Left ventricle myocardium inferior (tissue), 1 donor: ENCODE measurements at places on chromosomes 2 and 18. TPM values are rescaled to one million over a fixed set of nuclear protein-coding genes. Genes with fewer than 3 reads are reported as not detected.

- DNase-seq = no peak
Measured at GRCh38 chr2:69300650-69301049, 86.4 kb downstream of the GFPT1 start.

- no peak for DNase-seq
Measured at GRCh38 chr2:236179236-236180075, 11.3 kb upstream of the GBX2 start.

- no peak for DNase-seq
Measured at GRCh38 chr2:150681120-150681804, 193.8 kb upstream of the RND3 start.

C1QL2 gene
- total RNA-seq = not detected

GRCh38 chr18:6266212-6266611, 148.5 kb downstream of the L3MBTL4 start:
- DNase-seq = no peak

DNA sequence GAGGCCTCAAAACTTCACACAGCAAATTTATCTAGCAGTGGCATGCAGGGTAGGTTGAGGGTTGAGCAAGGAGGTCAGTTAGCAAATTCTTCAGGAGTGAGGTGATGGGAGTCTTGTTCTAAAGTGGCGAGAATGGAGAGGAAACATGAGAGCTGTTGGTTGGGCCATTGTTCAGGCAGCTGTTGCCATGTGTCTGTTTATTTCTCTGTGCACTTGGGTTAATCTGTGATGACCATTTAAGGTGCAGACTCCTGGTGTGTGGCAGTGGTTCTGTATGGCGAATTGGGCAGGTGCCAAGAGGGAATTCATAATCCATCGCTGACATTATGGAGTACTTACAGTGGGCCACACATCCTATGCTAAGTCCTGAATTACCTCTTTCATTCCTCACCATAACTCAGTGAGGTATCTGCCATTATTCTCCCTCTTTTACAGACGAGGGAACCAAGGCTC, 30.4 kb downstream of the TMEM178A start:
- DNase-seq = no peak

DNA sequence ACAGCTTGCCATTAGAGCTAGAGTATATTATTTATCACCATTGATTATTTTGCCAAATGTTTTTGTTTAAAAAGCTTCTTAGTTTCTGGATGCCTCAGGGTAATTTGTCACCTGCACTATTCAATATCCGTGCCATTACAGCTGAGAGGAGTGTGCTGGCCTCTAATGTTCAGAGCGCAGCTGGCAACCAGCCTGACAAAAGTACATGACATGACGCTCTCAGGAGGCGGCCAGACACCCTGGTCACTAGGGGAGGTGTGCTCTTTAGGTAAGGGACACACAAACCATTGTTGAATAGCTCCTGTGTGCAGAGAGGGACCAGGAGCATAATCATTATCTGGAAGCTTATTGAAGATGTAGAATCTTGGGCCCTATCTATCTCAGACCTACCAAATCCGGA, 20.3 kb downstream of the LIMS1 start:
- DNase-seq = peak; percentile 72

DNA sequence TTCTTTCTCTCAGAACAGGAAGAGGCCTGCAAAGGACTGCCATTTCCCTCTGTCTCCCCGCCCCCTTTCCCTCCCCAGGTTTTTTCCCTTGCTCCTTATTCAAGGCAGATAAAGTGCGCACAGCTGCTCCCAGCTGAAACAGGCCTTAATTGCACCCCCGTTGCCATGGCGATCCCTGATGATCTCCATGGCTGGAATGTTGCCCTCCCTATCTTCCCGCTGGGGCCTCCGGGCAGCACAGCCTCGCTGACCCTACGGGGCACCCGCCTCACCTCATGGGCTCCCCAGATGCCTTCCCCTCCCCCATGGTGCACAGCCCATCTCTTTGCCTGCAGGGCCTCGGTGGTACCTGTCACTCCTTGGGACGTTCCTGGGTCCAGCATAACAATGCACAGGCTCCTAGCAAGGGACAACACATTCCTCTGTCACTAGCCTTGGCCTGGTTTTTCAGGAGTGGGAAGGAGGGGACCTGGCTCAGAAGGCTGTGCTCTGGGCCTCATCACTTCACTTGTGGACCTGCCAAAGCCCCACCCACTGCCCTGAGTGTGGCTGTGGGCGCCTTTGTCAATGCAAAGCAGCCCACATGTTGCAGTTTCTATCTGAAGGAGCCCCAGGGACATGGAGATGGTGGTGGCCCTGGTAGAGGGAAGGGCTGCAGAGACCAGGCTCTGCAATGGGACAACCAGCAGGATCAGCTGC, 115.0 kb downstream of the CELF4 start:
- no peak for DNase-seq

DNA sequence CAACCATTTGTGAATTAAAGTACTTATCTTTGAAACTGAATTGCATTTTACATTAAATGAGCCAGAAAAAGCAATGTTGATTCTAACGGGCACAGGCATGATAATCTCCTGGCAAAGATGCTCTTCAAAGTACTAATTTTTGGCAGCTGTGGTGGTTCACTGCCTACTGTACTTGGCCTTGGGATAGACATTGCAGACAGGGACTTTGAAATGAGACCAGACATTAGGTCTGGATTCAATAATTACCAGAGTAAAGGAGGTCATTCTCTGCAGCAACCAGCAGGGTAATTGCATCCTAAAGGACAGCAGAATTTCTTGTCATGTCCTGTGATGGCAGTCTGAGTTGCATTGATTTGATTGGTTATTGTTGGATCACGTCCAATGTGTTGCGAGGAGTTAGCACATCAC, 986.5 kb downstream of the TDRD15 start:
- no peak for DNase-seq

HMSD gene
- total RNA-seq = not detected

- DNase-seq = no peak
Measured at GRCh38 chr2:83015035-83015715, 1443.9 kb downstream of the SUCLG1 start.

RNF144A gene
- total RNA-seq = 17.9 TPM

DNA sequence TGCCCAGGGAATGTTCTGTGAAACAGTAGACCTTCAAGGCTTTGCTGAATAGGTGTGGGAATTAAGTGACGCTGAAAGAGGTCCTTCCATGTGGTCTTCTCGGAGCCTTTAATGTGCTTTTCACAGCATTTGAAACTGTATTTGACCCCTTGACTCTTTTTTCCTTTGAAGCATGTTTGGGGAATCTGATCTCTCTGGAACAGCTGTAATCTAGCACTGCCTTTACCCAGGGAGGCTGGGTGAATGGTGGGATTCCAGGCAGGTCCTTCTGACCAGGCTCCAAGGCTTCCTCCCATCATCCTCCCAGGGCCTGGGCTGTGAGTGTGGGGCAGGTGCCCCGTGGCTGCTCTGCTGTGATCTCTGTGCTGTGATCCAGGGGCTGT, 4.2 kb downstream of the ZAP70 start:
- DNase-seq = no peak

GRCh38 chr2:63903003-63903402, 61.3 kb downstream of the UGP2 start:
- DNase-seq = no peak

- no peak for DNase-seq
Measured at GRCh38 chr18:76042511-76042910, 452.5 kb downstream of the ZNF516 start.

GRCh38 chr2:238924796-238925195, 76.9 kb downstream of the TWIST2 start:
- no peak for DNase-seq

WNT10A gene
- total RNA-seq = not detected

DNA sequence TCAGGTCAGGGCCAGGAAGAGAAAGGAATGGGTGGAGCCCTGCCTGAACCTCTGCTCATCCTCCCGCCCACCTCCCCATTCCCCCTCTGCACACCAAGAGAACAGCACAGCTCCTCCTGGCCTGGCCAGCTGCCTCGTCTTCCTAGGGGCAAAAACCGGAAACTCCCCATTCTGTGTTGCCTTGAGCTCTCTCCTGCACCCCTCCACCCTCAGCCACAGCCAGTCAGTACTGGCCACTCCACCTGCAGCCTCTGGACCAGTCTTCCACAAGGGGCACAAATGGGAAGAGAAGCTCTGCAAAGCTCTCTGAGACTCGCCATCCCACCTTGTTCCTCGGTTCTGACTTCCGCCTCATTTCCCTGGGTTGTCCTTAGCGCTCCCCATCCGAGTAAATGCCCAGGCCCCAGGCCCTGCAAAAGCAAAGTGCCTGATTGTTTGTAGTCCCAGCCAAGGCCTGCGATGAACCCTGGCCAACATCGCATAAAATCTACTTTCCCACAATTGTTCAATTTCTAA, 39.3 kb upstream of the SLC35G4 start:
- no peak for DNase-seq

LRRC30 gene
- total RNA-seq = not detected

GRCh38 chr18:75141734-75142133, 67.2 kb downstream of the PTGR3 start:
- DNase-seq = no peak

DNA sequence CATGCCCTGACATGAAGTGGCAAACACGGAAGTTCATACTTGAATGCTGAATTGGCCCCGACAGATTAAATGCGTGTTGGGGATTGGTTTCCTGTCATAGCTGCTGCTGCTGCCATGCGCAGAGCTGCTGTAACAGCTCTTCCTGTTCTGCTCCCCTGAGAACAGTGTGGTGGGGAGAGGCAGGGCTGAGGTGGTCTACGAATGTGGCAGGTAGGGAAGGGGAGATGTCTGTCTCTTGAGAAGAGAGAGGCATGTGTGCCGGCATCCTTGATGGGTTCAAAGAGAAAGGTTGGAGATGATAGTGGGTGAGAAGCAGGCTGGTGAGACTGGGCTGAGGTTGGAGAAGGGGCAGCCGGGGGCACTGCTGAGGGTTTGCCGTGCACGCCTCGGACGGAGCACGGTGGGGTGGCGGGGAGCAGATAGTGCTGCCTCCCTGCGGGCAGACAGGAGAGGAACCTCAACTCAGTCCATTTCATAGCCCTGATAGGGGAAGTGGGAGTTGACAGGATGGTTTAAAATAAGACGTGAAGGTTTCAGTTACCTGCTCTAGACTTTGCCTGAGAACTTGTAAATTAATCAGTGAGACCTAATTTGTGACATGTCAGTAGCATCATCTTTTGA, 46.1 kb downstream of the TMEM185B start:
- DNase-seq = peak; percentile 25

- no peak for DNase-seq
Measured at GRCh38 chr2:201205515-201205849, 22.5 kb downstream of the CASP10 start.

- DNase-seq = no peak
Measured at GRCh38 chr2:159131914-159132281, 154.6 kb downstream of the WDSUB1 start.

- no peak for DNase-seq
Measured at GRCh38 chr2:206867006-206867405, 72.3 kb upstream of the CPO start.

C2orf72 gene
- 0.05 TPM for total RNA-seq

DNA sequence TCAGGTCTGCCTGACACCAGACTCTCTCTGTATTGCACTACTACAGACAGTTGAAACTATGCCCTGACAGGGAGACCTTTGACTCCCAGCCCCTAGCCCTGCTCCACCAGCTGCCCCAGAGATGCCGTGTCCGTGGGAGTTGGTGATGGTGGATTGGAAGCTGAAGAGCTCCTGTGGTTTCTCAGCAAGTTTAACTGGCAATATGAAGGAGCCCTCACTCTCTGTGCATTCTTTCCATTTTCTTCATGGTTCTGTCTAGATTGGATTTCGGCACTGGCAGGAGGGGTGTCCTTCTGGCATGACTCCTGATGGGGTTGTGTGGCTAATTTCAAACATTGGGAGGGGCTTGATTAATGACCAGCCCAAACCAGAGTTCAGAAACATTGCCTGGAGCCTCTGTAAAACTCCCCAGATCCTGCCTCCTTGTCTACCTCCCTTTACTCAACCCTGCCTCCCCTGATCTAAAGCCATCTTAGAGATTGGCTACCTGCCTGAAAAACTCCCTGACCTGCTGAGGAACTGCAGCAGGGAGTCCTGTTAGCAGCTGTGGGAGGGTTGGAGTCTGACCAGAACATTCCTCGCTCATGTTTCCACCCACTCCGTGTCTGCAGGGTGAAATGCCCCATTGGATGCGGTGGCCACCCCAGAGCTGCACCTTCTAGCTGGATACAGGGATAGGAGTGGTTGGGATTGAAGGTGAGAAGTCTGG, 206.9 kb upstream of the SPRED2 start:
- no peak for DNase-seq

GRCh38 chr2:203732953-203733510, 26.6 kb downstream of the CD28 start:
- DNase-seq = no peak

CYB5A gene
- total RNA-seq = 105 TPM

GRCh38 chr2:70962885-70963878, 15.2 kb upstream of the ANKRD53 start:
- no peak for DNase-seq

DNA sequence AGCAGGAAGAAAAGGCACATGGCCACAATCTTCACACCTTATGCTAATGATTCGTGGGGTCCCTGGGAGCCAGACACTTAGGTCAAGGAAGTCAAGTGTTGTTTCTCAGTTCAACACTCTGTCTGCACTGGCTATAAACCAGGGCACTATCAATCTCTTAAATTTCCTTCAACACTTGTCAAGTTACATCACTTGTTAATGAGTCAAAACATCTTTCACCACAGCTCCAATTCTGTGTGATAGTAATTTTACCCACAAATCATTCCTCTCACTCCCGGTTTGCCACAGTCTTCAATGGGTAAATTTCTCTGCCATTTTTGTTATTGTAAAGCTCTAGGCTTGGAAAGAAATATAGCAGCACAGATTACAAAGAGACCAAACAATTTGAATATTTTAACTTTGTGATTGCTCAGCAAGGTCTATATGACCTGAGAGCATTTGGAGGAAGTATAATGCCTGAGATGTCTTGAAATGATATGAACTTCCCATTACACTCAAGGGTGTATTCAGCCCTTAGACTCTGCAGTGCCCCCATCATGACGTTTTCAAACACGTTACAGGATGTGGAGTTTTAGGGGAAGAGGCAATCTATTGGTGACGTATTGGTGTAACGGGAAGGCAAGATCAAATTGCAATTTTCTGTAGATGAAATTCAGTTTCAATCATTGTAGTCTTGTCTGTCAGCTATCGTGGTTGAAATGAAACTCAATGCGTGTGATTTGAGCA, 78.7 kb downstream of the ICOS start:
- DNase-seq = no peak

GRCh38 chr2:27083410-27084296, 2.9 kb upstream of the KHK start:
- DNase-seq = no peak

DNA sequence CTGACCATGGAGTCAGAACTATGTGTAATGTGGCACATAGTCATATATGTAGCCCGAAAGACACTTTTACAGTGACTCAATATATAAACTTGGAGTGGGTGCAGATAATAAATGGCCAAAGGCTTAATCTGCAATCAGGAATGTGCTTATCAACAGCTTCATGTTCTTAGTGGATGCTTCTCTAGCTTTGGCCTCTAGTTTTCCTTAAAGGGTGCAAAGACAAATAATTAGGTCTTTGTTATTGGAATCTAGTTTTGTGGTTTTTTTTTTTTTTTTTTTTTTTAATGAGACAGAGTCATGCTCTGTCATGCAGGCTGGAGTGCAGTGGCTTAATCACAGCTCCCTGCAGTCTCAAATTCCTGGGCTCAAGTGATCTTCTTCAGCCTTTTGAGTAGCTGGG, 625.6 kb downstream of the EPHA4 start:
- DNase-seq = no peak
